Activated naive CD4-positive, alpha-beta T cell treated with Interleukin-2 at 50 U/mL for 16 hours (primary cell): ENCODE measurements at places on chromosomes 13 and 19.

DNA sequence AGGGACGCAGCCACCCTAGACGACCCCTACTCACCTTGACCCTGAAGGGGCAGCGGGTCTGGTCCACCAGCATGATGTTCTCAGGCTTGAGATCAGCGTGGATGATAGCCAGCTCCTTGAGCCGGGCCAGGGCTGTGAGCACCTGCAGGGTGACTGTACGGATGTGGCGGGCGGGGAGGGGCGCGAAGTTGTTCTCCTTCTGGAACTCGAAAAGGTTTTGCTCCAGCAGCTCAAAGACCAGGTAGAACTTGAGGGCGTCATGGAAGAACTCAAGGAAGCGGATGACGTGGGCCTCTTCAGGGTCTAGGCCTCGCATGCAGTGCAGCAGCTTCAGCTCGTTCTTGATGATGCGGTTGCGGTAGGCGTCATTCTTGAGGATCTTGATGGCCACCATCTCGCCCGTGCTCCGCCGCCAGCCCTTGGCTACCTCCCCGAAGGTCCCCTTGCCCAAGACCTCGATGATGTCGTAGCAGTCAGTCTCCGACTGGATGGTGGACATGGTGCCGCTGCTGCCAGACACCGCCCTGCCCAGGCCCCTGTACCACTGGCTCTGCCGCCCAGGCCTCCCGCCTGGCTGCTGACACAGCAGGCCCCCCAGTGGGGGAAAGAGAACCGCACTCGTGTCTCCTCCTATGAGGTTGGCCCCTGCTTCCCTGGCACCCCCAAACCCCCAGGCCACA, 437 bp downstream of the HIPK4 start:
- DNase-seq = no peak

DNA sequence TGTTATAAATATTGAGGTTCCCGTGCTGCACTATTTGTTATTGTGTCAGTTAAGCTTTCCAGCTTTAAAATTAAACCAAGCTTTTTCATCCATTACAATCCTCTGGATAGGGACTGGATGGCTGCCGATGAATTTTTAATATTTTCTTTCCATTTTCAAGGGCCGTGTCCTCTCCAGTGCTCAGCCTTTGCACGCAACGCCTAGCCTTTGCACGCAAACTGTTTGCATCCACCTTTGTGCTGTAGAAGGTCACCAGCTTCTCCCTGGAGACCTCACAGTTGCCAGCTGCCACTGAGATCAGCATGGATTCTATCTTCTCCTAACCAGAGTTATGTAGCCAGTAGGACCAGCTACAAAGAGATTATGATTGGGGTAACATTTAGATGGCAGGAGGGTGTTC, 240.5 kb downstream of the SLC7A1 start:
- no peak for DNase-seq

DNA sequence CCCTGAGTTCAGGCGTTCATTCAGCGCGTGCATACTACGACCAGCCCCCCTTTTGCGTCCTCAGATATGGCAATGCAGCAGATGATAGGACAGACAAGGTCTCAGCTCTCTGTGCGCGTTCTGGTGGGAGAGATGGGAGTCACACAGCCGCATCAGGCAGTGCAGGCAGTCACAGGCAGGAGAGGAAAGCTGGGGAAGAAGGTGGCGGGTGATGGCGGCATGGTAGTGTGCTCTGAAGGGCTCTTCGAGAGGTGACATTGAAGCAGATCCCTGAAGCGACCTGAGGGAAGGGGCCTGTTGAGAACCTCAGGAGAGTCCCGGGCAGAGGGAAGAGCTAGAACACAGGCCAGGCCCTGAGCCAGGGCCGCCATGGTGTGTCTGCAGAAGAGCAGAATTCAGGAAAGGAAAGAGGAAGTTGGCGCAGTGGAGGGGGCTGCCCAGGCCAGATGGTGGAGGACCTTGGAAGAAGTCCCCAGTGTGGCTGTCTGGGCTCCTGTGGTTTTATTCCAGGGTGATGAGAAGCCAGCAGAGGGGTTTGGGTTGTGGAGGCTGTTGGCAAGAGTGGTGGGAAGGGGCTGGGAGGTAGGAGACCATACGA, 3.5 kb downstream of the USF2 start:
- no peak for DNase-seq

DNA sequence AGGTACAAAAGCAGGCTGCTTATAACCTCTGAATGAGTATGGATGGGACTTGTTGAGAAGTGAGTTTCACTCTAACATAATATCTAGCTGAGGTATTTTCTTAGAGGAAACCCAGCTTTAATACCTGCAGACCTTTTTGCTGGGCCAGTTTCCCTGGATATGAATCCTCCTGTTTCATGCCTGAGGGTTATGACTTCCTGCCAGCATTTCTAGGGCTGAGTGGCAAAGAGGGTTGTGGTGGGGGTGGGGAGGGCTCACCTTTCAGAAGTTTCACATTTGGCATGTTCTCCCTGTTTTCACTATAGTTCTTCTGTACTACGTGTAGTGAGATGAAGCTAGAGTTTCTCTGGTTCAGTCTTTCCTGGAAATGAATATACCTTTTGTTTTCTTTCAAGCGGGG, 73.7 kb downstream of the LACC1 start:
- no peak for DNase-seq

DNA sequence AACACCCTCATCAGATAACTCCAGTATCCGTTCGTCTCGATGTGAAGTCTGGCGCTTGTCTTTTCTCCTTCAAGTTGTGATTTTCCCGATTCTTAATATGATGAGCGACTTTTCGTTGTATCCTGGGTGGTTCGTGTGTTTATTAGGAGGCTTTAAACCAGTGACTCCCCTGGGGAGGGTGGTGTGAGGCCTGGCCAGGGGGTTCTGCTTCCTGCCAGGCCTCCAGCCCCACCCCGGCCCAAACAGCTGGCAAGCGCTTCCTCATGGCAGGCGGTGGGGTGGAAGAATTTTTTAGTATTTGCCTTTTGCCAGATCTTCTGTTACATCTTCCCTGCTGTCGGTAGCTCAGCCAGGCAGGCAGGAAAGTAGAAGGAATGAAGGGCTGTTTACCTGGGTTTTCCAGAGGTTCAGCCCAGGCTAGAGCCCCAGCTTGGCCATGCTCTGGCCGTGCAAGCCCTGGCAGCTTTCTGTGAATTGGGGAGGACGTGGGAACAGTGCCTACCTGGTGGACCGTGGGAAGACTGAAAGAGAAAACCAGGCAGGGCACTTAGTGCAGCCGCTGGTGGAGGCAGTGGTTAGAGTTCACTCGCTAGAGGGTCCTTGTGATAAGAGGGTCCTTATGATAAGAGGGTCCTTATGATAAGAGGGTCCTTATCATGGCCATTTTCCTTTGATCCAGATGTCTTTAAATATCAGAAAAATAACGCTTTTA, 37.7 kb upstream of the DCUN1D2 start:
- DNase-seq = no peak

DNA sequence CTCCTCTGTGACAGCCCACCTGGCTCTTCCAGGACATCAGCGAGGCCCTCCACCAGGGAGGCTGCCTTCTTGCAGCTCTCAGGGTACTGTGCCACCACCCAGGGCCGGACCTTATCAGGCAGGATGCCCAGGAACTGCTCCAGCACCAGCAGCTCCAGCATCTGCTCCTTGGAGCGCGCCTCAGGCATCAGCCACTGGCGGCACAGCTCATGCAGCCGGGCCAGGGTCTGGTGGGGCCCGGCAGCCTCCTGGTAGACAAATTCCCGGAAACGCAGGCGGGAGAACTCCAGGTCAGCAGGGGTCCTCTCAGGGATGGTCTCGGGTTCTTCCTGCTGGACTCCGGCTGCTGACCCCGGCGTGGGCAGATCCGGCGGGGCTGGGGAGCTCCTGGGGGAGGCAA, 8.2 kb downstream of the ZSCAN18 start:
- DNase-seq = no peak

- no peak for DNase-seq
Measured at GRCh38 chr13:25753976-25754375, 297.8 kb downstream of the SHISA2 start.

DNA sequence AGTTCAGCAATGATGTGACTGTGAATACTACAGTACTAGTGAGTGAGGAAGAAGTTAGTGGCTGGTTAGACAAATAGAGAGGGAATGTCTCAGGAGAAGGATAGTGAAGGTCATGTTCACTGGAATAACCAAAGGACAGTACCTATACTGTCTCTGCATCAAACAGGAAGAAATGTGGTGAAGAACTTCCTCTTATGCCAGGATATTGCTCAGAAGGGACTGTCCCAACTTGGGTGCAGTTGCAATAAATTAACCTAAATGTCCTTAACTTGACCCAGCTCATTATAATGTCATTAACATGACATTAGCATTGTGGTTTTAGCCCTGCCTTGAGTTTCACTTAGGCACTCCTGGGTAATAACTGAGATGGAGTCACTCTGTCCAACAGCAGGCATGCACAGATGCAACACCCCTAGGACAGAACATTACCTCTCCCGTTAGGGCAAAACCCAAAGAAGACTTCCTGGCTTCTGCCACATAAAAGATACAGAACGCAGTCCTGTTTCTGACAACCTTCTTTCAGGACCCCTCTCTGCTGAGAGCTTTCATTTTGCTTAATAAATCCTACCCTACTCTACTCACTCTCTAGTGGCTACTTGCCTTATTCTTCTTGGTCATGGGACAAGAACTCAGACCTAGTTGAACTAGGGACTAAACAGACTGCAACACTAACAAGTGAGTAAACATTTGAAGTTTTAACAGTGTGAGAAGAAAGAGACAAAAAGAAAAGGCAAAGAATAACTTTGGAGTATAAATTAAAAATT, 1591.6 kb upstream of the MIR17HG start:
- no peak for DNase-seq

- no peak for DNase-seq
Measured at GRCh38 chr13:40350283-40350992, 316.0 kb downstream of the FOXO1 start.

- no peak for DNase-seq
Measured at GRCh38 chr19:18985257-18985656, 44.2 kb upstream of the HOMER3 start.

DNA sequence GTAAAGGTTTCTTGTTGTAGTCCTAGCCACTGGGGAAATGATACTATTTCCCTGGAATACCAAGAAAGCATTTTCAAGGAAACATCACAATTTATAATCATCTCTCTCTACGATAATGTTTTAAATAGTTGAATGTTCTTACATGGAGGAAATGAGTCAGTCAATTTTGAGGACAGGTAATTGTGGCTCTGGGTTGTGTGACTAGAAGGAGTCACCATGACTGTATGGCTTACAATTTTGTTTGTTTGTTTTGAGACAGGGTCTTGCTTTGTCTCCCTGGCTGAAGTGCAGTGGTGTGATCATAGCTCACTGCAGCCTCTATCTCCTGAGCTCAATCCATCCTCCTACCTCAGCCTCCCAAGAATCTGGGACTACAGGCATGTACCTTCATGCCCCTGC, 47.4 kb downstream of the COG3 start:
- DNase-seq = no peak

- DNase-seq = no peak
Measured at GRCh38 chr13:77702366-77702765, 4.9 kb downstream of the SLAIN1 start.

DNA sequence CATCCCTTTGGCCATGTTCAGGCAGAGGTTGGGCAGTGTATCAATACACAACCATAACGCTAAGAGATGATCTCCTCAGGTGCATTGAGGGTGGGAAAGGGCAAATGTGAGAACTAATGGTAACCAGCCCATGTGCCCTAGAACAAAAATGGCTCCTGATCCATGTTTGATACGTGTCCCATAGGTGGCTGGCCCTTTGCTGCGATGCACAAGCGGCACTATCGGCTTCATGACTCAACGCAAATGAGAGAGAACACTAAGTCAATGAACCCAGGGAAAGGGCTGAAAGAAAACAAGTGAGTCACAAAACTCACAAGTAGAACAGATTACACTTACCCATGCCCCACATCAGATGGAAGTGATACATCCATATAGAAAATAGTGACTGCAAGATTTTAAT, 201.7 kb downstream of the ABCC4 start:
- DNase-seq = no peak

GRCh38 chr13:89763005-89763404, 1584.5 kb upstream of the MIR17HG start:
- no peak for DNase-seq

DNA sequence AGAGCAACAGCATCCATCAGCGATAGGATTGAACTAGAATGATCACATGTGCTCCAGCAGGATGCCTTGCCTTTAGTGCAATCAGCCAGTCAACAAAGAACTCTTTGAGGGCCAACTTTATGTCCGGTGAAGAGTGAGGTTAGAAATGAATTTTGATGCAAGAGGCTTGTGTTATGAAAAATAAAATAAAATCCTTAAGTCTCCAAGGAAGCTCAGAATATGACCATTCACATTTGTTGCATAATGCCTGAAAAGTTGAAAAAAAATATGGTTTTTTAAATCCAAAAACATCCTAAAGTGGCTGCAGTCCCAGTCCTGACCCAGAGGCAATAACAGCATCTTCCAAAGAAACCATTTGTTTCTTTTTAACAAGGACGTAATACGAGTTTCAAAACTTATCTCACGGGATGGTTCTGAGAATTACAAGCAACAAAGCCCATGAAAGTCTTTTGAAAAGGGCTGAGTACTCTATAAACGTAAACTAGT, 61.3 kb downstream of the DCLK1 start:
- DNase-seq = no peak
